Epithelial cell of prostate (primary cell): ENCODE measurements at places on chromosomes 2 and 18.

GRCh38 chr2:237894986-237895543 lies 35.6 kb downstream of the RAMP1 start:
- no peak for DNase-seq

- DNase-seq = no peak
Measured at GRCh38 chr2:233240897-233241296, 10.6 kb upstream of the ATG16L1 start.

- no peak for DNase-seq
Measured at GRCh38 chr18:44325903-44326635, 354.6 kb upstream of the SETBP1 start.

GRCh38 chr2:464562-465309 lies 176.8 kb upstream of the ALKAL2 start:
- DNase-seq = no peak

DNA sequence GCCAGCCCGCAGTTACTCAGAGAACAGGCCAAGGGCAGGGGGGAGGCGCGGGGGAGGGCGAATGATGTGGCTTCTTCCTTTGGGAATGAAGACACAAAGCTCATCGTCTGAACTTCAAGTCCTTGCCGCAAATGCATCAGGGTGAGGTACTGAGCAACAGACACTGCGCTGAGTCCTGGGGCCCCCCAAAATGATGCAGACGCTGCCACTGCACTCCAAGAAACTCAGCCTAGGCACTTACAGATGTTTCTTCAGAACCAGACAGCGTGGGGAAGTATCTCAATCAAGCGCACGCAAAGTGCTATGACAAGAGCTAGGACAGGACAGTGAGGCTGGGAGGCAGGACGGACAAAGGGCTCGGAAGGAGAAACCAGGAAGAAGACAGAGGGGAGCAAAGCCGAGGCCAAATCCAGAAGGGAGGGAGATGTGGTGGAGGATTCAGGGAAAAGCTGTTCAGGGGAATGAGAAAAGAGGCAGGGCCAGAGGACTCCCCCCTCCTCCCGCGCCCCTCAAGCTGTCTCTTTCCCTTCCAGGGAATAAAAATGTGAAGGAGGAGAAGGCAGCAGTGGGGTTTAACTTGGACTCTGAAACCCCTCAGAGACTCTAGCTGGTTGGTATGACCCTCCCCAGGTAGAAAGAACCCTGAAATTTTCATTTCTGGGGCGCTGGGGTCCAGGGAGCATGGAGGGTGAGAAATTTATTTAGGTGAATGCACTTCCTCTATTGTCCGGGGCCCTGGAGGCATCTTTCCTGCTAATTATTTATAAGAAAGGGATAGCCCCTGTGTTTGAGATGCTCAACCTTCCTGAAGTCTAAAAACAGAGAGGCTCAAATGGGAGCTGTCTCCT lies 34.9 kb downstream of the CIB4 start:
- DNase-seq = no peak

DNA sequence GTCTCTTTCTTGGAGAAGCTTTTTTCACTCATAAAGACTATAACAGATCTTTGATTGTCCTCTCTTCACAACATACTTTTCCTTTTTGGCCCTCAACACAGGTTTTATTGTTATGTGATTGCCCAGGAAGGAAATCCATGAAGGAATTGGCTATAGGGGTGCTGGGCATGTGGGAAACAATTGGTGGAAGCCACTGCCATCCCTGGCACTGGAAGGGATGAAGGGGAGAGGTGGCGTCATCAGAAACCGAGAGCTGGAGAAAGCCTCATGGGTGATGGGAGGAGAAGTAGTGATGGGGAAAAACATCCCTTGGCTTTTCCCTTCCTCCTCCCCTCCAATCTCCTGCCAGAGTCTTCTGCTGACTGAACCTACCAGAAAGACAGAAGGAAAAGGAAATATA lies 106.2 kb downstream of the SPOPL start:
- no peak for DNase-seq

DNA sequence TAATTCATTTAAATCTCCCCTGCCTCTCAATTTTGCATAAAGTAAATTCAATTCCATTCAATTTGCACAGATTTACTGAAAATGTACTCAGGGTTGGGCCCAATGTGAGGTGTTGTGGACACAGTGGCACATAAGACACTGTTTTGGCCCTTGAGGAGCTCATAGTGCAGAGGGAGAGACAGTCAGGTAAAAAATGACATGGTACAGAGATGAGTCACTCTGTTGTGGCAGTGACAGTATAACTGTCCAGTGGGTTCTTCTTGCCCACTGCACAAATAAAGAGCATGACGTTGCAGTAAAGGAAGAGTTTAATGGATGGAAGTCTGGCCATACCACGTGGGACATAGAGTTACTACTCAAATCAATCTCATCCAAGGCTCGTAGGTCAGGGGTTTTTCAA lies 400.3 kb upstream of the TRIB2 start:
- no peak for DNase-seq

DNA sequence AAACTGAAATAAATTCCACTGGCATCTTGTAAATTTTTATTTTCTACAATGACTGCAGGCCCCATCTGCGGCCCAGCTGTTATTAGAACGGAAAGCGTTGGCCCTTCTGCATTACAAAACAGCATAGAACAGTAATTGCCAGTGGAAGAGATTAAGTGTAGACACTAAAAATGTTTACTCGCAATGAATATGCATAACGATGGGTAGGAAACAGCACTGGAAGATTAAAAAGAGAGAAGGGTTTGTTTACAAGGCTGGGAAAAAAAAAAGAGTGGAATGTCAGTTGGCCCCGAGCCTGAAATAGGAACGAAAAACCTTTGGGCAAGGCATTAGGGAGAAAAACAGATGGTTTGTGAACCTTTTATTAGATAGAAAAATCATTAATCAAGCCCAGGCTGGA lies 275.9 kb upstream of the TCF4 start:
- no peak for DNase-seq

- no peak for DNase-seq
Measured at GRCh38 chr2:190149200-190149599, 86.7 kb upstream of the MSTN start.

- no peak for DNase-seq
Measured at GRCh38 chr2:235319095-235319494, 174.7 kb upstream of the AGAP1 start.

- peak; percentile 45 for DNase-seq
Measured at GRCh38 chr2:158539176-158540005, 82.6 kb downstream of the PKP4 start.

DNA sequence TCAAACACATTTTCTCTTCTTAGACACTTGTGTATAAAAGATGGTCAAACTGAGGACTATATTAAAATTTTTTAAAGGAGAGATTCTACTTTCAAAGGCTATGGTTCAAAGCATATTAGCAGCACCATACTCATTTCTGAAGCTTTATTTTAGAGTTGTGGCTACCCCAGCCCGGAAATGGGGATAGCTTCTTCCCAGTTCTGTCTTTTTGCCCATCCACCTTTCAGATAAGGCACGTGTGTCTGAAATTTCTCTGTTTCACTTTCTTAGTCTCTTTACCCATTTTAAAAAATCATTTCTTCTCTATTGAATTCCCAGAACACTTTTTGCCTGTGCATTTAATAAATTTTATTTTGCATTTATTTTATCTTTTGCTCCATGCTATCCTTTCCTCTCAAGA lies 431.5 kb downstream of the RNF144A start:
- DNase-seq = no peak

- no peak for DNase-seq
Measured at GRCh38 chr2:148887350-148888002, 12.4 kb downstream of the KIF5C start.

- DNase-seq = no peak
Measured at GRCh38 chr2:223052548-223053483, 826 bp downstream of the KCNE4 start.

DNA sequence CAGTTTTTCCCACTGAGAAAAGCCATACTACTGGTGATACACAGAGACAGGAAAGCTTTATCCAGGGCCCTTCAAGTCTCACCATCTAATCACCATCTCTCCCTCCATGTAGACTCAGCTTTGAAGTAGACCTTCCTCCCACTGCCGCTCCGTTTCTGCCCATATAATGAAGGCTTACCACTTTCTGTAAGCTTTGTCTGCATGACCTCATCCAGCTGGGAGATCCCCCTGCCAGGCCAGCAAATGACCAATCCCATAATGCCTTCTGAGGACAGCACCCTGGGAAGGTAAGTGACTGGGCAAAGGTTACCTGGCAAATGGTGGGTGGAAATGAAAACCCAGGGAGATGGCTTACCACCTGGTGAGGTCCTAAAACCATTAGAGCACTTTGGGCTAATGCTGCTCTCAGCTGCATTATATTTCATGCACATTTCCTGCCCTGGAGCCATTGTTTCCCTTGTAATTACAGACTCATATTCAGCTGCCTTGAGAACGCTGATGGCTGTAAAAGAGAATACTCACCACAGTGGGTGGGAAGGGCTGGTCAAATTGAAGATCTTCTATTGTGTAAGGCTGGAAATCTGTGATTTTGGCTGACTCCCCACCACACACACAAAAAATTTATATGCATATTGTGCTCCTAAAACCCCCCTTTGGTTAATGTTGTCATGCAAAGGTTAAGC lies 350.7 kb upstream of the SYT4 start:
- no peak for DNase-seq

DNA sequence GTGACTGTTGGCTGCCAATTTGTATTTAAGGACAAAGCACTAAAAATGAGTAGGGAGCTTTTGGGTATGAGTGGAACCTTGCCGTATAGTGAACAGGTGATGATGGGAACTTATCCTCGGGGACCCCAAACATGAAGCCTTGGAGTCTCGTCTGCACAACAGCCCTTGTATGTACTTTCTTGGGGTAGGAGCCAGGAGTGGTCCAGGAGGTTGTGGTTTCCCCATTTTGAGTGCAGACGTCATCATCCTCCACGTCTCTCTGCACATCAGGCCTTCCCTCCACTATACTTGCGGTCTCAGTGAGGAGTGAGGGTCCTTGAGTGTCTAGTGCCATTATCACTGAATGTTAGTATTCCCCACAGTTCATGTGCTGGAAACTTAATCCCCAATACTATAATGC lies 101.5 kb upstream of the HS6ST1 start:
- DNase-seq = no peak

- DNase-seq = no peak
Measured at GRCh38 chr2:228624733-228625132, 443.2 kb upstream of the SPHKAP start.

GRCh38 chr2:235909358-235909757 lies 258.8 kb downstream of the GBX2 start:
- DNase-seq = no peak

- DNase-seq = no peak
Measured at GRCh38 chr18:13279181-13280069, 60.9 kb downstream of the LDLRAD4 start.

- DNase-seq = peak; percentile 2
Measured at GRCh38 chr2:95526360-95527341, 42.1 kb upstream of the TRIM43B start.

- no peak for DNase-seq
Measured at GRCh38 chr2:237170020-237170419, 84.3 kb downstream of the COPS8 start.

GRCh38 chr2:157894694-157895435 lies 18.7 kb upstream of the ACVR1 start:
- no peak for DNase-seq

GRCh38 chr2:239322416-239323086 lies 78.3 kb downstream of the HDAC4 start:
- DNase-seq = no peak

DNA sequence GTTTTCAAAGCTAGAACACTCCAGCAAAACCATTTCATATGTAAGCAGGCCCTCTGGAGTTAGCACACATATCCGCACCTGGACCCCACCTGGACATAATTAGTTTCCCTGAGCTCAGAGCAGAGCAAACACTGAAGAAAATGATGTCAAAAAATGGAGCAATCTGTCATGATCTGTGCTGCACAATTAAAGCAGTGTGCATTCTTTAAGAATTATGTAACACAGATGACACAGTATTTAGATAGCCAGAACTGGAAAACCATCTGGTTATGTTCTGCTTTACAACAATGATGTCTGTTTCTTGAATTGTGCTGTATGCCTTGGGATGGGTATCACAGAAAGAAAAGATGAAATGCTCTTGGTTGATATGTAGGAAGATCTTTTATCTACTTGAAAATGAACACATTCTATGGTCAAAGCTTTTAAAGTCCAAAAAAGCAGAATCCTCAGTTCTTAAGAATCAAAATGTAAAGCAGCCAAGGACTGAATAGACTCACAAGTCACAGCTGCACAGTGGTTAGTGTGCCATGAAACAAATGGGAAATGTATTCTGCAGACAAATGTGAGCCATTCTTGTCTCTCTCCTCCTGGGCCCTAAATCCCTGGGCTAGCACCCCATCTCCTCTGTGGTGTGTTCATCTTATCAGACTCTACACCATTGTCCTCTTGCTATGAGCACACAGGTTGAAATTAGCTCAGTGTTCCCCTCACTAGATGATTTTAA lies 36.8 kb downstream of the HRH4 start:
- DNase-seq = no peak

GRCh38 chr2:205563646-205564045 lies 118.7 kb upstream of the NRP2 start:
- no peak for DNase-seq
